ENCODE measurements at places on chromosomes 7 and 10.

DNA sequence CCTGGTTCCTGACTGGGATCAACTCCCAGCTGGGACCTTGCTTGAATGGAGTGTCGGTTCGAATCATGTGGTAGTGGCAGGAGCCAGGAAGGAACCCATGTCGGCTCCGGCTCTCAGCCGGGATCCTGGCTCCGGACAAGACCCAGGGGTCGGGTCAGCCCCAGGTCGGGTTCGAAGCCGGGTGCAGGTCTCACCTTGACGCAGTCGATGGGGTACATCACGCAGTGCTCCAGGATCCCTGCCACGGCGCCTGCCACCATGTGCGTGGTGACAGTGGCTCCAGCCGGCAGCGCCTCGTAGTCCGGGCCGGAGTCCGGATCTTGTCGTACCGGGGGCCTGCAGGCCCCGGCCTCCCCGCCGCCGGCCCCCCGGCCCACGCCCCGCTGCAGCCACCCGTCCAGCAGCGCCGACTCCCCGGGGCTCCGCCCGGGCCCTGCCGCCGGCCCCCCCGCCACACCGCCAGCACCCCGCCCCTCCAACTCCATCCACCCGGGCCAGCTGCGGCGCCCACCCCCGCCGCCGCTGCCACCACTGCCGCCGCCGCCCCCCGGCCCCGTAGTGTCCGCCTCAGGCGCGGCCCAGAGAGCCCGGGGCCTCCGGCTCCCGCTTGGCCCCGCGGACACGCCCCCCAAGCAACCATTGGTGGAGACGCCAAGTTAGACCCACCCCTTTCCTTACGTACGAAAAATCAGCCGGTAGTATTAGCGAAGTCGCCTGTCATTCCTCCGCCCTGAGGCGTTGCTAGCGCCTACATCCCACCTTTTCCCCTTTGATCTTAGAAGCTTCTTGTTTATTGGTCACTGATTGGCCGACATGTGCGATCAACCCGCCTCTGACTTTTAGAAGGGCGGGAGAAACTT lies at the start of gene SLC25A28:
SLC25A28 (minus strand) TSS at position 589 of the 860 bp plus-strand sequence; CDS start at position 485, 104 bp downstream.
- DNase-seq = peak; percentile 83

GRCh38 chr7:148850564-148850963 lies 33.5 kb downstream of the EZH2 start:
- no peak for DNase-seq

GRCh38 chr10:2326411-2326810 lies 589.1 kb upstream of the ADARB2 start:
- DNase-seq = no peak

DNA sequence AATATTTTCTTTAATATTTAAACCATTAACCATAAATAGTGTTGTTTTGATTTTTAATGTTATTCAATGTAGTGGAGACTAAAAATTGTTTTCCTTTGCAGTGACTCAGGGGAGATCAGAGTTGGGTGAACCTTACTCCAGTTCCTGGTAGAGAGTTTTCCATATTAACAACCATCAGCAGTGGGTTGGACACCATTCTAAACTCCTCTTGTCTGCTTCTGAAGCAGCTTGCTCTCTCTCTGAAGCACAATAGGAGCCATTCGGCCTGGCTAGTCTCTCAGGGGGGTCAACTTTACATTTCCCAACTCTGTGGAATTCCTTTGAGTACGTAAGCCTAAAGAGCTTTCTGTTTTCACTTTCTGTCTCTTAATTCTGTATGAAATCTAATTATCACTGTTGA lies 9.4 kb upstream of the NRG3 start:
- DNase-seq = no peak

DNA sequence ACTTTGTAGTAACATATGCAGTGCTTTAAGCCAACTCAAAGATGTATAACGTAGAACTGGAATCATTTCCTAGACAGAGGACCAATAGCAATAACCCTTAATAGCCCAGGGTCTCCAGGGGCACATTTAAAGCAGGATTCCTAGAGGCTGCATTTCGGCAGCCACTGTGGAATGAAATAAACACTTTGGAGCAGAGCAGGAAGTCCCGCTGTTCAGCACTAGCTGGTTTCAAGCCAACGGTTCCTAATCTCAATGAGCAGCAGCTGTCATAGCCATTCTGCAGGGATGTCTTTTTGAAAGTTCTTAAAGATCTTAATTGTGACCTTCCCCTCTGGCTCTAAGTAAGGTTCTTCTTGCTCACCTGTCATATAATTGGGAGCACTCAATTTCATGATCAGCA lies 18.4 kb upstream of the MACROH2A2 start:
- DNase-seq = no peak

GRCh38 chr10:127715782-127716378 lies 21.1 kb upstream of the FOXI2 start:
- DNase-seq = no peak

DNA sequence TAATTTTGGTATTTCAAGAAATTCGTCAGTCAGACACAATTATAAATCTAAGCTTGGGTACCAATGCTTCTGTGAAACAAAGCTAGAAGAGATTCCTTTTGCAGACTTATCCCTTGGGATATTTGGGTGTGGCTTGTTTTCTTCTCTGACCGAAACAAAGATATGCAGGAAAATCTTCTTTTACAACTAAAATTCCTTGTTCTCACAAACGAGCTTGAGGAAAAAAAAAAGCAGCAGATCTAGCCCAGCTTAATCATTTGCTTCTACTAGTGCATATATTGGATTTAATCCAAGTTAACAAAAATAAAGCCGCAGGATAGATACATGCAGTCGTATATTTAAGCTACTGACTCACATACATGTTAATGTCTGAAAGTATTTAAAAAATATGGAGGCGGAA lies 104.2 kb downstream of the PRTFDC1 start:
- DNase-seq = no peak
